ENCODE measurements at places on chromosomes 2 and 18. TPM values are rescaled to one million over a fixed set of nuclear protein-coding genes. Genes with fewer than 3 reads are reported as not detected.

EFHD1 gene
- total RNA-seq, result not detected

TUBA3E gene
- not detected for total RNA-seq

SDC1 gene
- 362 TPM for total RNA-seq

DNA sequence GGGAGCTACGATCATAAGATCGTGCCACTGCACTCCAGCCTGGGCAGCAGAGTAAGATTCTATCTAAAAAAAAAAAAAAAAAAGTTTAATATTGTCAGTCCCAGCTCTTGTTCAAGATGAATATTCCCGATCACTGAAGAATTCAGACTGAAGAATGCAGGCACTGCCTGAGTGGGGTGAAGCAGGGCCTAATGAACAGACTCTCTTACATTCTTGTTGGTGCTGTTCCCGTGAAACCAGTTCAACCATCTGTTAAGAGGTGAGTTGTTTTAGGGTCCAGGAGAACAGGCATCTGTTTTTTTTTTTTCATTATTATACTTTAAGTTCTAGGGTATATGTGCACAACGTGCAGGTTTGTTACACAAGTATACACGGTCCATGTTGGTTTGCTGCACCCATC lies 17.1 kb upstream of the CAB39 start:
- no peak for DNase-seq

DNA sequence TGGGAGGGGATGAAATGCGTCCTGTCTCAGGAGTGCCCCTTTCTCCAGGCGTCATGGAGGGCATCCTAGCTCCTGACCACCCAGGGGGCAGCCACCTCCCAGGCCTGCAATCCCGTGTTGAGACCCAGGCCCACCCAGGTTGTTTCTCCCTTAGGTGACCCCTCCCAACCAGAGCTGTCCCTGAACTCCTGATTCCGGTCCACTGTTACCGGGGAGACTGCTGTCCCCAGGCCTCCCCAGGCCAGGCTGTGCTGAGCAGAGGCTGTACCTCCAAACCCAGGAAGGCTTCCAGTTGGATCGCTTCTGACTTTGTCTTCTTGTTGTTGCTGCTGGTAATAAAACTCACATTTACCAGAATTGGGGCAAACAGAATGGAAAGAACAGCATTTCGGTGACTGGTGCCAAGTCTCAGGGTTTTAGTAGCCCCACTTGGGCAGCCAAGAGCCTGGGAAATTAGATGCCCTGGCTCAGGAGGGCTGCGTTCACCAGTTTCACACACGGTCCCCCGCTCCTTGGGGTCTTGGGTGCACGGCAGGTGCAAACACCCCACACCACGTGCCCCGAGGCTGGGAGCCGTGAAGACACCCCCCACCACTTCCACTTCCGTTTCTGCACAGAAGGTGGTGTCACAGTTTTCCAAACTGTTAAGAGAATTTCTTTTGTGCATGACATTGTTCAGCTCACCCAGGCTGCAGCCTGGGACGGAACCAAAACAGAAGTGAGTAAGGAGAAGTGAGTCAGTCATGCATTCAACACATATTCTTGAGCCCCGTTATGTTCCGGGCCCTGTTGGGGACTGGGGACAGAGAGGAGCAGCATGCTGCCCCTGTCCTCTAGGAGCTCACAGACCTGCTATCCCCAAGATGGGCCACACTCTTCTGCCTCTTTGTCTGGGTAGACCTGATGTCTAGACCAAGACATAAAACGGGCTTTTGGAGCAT lies 29.4 kb downstream of the ITM2C start:
- DNase-seq, result no peak

IL36RN gene
- total RNA-seq, result not detected

DNA sequence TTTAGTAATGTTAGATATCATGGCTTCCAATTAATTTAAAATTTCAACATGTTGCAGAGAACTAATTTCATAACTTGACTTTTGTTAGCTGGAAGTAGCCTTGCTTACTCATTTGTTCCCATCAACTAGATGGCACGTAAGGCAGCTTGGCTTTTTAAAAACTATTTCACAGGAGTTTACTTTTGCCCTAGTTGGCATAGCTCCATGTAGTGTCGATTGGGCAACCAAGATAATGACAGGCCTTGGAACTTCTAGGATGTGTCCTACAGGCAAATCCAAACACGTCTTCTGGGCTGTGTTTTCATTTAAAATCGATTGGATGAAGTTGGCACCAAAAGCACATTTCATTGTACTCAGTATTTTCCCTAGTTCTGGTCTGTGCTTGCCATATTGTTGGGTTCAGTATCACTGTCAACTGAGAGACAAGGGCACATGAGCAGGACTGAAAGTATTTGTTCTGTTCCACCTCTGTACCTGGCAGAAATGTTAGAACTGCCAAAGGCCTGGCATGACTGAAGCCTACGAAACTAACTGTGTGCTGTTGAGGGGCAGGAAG lies 29.4 kb downstream of the HADHB start:
- DNase-seq, result peak; percentile 7

DNA sequence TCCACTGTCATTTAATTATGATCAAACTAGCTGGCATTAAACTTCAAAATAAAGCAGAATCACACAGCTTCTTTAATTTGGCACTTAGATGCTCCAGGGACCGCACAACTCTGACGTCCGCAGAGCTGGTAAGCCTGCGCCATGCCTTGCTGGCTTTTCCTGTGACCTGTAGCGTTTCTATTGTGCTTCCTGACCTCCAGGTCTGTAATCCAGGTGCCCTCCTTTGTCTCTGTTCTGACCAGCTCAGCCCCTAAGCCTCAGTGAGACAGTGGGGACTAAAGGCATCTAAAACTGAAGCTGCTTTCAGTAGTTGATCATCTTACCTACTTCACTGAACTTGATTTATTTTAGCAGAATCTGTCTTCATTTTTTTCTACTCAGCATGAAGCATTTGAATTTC lies 249.7 kb upstream of the RGPD4 start:
- DNase-seq, result no peak

DNA sequence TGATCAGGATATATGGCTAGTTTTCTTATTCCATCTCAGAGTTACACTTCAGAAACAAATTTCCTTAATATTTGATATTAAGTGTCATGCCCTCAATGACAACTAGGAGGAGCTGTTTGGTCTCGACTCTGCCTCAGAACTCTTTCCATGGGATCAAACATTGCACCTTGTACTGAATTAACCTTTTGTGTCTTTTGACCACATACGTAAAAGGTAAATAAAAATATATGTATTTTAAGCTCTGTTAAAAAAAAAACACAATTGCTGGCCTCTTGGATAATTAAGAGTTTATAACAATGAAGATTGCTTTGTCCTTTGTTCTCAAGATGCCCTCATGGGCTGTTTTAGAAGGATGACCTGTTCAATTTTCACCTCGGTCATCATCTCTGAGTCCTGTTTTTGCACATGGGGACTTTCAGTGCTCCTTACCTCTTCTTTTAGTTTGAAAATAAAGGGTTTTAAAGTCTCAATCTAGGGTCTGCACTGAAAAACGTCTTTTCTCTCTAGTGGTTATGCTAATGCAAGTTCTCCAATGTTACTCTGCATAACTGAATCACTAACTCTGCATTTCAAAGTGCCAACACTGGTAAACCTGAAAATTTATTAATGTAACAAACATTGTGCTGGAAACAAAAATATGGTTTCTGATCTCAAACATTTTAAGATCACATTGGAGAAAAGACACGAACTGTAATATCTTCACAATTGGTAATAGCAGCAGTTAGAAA lies 18.8 kb upstream of the FN1 start:
- DNase-seq, result peak; percentile 70

DNA sequence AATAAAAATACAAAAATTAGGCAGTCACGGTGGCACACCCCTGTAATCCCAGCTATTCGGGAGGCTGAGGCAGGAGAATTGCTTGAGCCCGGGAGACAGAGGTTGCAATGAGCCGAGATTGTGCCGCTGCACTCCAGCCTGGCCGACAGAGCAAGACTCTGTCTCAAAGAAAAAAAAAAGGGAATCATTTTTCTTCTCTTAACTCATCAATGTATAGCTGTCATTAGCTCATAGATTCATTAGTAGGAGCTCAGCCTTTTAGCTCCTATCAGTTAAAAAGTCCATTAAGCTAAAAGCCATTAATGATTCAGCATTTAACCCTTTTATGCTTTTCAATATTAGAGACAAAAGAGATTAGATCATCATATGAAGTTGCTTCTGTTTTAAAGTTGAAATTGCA lies 5.8 kb upstream of the NBAS start:
- DNase-seq, result no peak

NEURL3 gene
- 0.40 TPM for total RNA-seq

- DNase-seq, result no peak
These were observed 25.2 kb upstream of the GPR55 start for GRCh38 chr2:230949966-230950873.

SPP2 gene
- not detected for total RNA-seq

MARS2 gene
- 8.3 TPM for total RNA-seq

DNA sequence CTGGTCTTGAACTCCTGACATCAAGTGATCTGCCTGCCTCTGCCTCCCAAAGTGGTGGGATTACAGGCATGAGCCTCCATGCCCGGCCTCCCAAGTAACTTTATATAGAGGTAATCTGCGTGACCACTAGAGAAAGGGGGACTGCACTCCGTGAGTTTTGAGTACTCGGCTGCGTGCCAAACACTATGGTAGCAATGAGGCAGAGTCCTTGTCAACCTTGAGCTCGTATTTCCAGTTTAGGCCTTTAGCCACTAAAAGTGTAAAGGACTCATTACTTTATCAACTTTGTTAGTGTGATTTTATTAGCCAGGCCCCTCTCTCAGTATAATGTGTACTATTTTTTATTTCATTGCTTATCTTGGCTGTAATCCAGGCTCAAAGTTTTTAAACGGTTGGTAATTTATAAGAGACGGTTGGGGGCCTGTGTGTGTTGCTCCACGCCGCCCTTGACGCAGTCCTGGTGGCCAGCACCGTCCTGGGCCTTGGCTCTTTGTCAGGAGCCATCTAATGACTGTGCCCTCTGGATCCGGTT lies 56.2 kb downstream of the ZCCHC2 start:
- DNase-seq, result no peak

C2orf92 gene
- 3.3 TPM for total RNA-seq

DNA sequence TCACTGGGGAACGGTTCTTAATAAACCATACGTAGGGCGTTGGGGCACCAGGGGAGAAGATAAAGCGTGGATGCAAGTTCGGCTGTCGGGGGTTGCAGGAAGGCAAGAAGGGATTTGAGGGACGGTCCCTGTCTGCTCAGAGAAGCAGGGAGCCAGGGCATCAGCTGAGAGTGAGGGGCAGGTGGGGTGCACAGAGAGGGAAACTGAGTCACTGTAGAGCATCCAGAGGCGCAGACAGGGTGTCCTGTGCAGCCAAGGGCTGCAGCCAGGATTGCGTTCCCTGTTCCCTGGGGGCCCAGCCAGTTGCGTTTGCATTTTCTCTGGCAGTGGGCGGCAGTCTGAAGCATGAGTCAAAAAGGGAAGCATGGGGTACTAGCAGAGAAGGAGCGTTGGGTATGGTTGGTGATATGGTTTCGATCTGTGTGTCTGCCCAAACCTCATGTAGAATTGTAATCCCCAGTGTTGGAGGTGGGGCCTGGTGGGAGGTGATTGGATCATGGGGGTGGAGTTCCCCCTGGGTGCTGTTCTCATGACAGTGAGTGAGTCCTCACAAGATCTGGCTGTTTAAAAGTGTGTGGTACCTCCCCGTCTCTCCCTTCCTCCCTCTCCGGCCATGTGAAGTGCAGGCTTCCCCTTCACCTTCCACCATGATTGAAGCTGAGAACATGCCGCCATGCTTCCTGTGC lies 202.9 kb downstream of the NDUFA10 start:
- no peak for DNase-seq

DNA sequence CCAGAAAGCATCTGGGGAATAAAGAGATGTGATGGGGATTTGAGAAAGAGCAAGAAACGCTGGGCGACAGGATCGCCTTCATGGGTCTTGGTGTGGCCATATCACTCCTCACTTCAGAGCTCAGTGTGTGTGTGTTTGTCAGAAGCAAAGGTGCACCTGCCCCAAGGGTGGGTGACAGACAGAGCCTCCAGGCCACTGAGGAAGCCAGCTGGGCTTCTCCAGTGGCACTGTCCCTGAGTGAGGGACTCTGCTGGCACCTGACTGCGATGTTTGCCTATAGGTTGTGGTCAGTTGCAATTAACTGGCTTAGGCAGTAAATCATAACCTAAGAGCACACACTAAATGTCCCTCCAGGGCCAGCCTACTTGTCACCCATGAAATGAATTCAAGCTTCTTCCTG lies 23.5 kb upstream of the GNAL start:
- DNase-seq, result no peak

DNA sequence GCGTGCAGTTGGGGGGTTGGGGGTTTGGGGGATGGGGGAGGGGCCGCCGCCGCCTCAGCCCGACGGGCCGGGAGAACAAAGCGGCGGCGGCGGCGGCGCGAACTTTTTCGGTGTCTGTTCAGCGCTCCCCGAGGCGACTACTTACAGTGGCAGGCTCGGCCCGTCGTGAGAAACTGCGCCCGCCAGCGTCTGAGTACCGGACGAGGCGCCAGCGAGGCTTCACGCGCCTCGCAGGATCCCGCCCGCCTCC lies 172 bp downstream of the PRKD3 start:
- DNase-seq, result no peak

DNA sequence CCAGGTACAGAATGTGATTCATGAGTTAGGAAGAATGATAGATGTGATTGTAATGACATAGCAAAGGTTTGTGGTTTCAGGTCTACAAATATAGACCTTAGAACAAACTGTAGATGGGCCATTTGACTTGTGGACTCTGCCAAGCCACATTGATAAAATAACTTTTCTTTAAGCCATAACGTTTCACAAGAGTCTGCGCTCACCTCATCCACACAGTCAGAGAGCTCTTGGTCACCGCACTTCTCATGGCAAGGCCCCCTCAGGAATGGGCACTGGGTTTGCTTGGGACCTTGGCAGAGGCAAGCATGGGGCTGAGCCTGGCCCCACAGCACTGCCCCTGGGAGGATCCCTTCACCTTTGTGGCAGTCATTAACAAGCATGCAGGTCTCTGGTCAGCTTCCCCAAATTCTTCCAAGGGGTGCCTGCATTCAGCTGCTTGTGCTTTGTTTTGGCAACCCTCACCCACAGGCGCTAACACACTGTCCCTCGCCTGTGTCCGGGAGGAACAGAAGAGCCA lies 14.0 kb downstream of the ARMC9 start:
- DNase-seq, result peak; percentile 92

- DNase-seq, result peak; percentile 62
These were observed 64.7 kb downstream of the STK25 start for GRCh38 chr2:241443486-241444223.

TUBA3D gene
- not detected for total RNA-seq

CD8B2 gene
- not detected for total RNA-seq

- DNase-seq, result no peak
These were observed 14.4 kb downstream of the CLEC4F start for GRCh38 chr2:70806013-70806412.

GRP gene
- total RNA-seq, result not detected

DNA sequence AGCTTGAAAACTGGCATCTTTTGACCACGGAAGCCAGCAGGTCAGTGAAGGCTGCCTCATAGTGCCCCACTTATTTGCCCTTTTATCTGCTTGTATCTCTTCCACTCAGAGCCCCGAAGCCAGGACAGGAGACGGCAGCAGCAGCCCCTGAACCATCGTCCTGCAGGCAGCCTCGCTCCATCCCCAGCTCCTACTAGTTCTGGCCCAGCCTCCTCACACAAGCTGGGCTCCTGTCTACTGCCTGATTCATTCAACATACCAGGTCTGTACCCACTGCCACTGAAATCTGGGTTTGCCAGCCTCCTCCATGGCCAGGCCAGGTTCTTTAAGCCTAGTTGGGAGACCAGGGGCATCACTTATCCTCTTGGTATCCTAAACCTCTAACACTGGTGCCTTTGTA lies 4.1 kb downstream of the OST4 start:
- DNase-seq, result no peak

- peak; percentile 8 for DNase-seq
These were observed 335 bp downstream of the TRAK2 start for GRCh38 chr2:201450954-201451291.

SERPINB10 gene
- not detected for total RNA-seq

Measured in PC-3 (cell line).